Stimulated activated CD4-positive, alpha-beta T cell treated with anti-CD3 and anti-CD28 coated beads, Interleukin-1b, Interleukin-23, amount 100 ng/mL, for 1 hour (primary cell): ENCODE measurements at places on chromosomes 2 and 18.

DNA sequence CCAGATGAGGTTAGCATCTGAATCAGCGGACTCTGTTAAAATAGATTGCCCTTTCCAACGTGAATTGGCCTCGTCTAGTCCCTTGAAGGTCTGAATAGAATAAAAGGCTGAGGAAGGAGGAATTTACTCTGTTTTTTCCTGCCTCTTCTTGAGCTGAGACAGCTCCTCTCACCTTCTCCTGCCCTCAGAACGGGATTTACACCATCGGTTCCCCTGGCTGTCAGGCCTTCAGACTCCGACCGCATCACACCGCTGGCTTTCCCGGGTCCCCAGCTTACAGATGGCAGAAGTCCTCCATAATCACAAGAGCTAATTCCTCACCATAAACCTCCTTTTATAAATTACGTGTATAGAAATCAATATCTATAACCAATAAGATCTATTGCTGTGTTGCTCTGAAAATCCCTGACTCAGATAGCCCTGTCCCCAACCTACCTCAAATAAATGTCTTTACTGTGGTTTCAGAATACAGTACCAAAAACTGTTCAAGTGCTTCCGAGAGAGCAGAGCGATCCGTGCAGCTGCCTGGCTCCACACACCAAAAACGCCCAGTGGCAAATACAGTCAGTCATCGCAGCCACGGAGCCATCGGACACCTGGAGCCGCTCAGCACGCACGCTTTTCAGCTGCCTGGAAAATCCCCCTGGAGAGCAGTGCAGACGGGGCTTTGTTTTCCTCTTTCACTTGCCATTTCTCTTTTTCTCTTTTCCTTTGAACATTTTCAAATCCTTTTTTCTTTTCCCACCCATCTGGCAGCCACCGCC is 196.9 kb downstream of the NRP2 start:
- no peak for DNase-seq

GRCh38 chr18:34707670-34708069 is 2.4 kb upstream of the DTNA start:
- no peak for DNase-seq

DNA sequence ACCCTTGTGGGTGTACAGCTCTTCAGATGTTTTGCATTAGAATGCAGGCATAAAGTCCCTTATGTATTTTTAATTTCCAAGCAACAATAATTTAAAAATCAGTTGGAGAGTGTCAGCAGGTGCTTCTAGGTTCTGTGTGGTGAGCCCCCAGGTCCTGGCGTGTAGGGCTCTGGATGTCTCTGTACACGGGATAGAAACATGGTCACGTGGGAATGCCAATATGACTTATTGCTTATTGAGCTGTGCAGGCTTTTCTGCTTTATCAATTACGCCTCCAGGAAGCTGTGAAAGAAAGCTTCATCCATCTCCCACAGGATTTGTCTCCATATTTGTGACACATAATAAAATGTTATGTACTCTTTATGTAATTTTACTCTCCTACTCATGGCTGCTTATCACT is 37.8 kb downstream of the PRELID3A start:
- DNase-seq: no peak

DNA sequence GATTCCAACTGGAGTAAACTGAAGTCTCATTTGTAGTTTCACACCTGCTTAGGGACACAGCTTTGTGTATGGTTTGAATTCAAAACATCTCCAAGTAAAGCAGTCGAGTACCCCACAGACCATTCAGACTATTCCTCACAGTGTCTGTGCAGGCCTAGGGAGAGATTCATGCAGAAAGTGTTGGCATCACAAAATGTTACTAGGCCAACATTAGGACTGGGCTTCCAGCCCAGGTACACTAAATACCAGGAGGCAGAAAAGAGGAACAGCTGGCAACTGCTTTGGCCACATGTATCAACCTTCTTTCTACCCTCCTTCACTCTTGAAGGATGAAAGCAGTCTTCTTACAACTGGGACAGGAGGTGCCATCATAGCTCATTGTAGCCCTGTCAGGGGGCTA is 270.4 kb upstream of the TMEFF2 start:
- no peak for DNase-seq

DNA sequence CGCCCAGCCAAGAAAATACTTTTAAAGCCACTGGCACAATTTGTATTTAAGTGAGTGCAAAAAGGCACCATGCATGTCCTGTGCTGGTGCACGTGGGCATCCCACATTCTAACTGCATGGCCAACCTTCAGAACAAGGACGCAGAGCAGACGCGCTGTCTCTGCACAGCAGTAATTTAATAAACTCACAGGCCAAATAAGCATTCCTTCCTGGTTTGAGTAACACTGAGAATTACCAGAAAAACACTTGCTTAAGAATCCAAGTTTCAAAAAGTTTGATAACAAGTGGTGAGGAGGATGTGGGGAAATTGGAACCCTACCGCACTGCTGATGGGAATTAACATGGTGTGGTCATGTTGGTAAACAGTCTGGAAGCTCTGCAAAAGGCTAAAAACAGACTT is 38.7 kb downstream of the RPL31 start:
- no peak for DNase-seq

- DNase-seq: no peak
These were observed 75.4 kb upstream of the UBE2E3 start for GRCh38 chr2:180905002-180905401.

DNA sequence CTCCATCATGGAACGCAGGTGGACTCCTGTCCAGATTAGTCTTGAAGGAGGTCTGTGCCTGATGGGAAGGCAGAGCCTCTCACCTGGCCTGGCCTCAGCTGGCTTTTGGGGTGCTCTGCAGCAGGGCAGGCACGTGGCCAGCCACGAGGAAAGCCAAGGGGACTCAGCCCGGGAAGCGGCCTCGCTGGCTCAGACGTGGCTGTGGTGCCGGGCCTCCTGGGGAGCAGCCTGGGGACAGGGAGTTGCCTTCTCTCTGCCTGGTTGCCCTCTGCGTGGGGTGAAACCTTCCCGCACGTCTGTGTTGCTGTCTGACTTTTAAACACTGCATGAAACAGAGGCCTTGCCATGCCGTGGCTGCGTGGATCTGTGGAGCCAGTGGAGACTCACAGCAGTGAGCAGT is 45.0 kb downstream of the RTP5 start:
- DNase-seq: no peak

DNA sequence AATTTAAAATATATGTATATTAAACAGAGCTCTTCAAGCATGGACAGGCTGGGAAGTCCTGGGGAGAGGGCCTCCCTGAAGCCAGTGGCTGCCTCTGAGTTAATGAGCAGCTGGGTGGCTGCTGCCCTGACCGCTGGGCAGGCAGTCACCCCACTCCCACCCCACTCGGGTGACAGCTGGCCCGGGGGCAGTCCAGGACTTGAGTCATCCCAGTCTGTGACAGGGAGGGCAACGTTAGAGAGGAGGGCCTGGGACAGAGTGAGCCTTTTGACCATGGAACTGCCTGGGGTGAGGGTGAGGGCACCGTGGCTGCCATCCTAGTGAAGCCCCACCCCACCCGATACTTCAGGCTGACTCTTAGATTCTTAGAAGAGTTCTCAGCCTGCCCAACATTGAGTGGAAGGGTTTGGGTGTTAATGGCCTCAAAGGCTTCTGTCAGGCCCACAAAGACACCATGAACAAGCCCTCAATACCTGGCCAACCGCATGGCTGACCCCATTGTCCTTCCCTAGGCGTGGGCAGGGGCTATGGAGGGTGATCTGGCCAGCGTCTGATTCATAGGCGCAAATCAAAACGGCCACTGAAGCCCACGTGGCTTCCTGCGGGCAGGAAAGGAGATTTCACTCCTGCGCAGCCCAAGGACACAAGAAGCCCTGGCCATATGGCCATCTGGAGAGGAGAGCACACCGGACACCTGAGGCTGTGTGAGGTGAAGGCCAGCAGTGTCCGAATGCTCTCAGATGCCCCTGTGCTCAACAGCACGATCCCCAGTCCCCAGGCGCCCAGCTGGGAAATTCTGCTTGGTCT is 47.5 kb downstream of the MRPS5 start:
- no peak for DNase-seq

GRCh38 chr2:66447677-66448076 is 12.8 kb downstream of the MEIS1 start:
- DNase-seq: no peak

DNA sequence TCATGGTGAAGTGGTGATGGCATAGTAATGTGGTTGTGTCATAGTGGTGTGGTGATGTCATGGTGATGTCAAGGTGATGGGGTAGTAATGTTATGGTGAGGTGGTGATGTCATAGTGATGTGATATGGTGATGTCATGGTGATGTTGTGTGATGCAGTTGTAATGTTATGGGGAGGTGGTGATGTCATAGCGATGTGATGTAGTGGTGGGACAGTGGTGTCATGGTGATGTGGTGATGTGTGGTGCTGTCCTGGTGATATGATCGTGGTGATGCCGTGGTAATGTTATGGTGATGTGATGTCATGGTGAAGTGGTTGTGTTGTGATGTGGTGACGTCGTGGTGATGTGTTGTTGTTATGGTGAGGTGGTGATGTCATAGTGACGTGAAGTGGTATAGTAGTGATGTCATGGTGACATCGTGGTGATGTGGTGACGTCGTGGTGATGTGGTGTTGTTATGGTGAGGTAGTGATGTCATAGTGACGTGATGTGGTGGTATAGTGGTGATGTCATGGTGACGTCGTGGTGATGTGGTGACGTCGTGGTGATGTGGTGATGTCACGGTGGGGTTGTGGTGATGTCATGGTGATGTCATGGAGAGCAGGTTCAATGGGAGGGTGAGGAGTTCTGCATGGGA is 242.7 kb upstream of the MYT1L start:
- no peak for DNase-seq

- no peak for DNase-seq
These were observed 49.0 kb downstream of the MAP2 start for GRCh38 chr2:209472871-209473270.

DNA sequence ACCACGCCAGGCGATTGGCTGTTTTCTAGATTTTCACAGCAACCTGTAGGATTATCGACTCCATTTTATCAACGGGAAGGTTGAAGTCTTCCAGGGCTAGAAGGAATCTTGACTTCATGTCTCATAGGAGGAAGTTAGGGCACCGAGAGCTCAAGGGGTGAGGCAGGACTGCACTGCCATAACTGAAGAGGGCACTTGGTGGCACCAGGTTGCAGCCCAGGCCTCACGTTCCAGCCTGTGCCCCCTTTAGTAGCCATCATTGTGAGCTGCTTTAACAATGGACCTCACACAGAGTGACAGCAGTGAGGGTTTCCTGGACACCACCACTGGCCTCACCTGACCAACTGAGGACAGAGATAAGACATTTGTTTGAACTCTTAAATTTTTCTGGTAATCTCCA is 22.9 kb upstream of the RPL37A start:
- DNase-seq: no peak

DNA sequence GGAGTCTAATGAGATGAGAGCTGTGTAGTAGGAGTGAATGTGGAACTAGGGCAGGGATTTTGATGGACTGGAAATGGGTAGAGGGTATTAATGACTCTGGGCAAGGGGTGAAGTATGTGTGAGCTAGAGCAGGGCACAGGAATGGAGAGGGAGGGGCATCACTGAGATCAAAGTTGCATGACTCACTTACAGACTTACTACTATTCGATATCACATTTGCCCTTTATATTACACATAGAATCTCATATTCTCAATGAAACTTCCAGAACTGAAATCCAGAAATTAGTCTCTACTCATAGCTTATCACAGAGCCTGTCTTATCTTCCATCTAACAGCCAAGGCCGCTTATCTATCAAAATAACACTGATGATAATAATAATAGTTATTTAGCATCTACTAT is 20.0 kb upstream of the ITGB6 start:
- DNase-seq: no peak
